Gastrocnemius medialis (tissue), 4 donors: ENCODE measurements at places on chromosomes 16 and 17. TPM values are rescaled to one million over a fixed set of nuclear protein-coding genes. Genes with fewer than 3 reads are reported as not detected.

DNA sequence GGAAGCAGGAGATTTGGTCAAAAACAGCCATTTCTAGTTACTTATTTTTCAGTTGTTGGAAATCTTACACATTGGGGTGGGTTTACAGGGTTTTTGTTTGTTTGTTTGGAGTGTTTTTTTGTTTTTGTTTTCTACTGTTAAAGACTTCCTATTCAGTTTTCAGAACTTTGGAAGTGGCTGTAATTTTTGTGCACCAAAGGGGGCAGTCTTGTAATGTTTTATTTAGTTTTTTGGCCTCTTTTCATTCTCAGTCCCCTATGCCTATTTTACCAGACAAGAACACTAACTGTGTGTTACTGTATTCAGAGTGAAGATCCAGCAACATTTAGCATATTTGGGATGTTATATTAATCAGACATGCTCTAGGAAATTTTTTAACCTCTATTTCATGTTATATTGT is 20.6 kb downstream of the TPPP3 start:
- no peak for DNase-seq

DNA sequence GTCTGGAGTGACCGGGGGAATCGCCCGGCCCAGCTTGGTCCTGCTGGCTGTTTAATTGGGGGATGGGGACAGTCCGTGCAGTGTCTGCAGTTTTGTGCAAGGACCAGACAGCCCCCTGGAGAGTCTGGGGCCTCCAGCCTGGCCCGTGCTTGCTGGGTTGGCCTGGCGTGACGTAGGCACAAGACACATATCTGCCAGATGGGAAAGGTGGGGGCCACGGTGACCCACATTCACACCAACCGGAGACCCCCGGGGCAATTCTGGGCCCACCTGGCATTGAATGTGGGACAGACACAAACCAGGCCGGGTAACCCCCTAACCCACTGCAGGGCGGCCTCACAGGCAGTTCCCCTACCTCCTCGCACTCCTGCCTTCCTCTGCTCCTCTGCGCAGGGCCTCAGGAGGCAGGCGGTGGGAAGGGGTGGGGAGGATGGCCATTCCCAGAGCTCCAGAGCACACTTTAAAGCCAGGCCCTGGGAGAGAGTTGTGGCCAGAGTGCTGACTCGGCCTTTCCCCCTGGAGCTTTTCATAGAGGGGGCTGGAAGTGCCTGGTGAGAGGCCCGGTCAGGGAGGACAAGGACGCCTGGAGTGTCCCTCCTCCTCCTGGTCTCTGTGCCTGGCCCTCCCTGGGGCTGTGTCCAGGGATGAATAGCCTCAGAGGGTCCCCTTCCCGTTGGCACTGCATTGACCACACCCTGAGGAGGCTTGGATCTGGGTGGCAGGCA is 1.5 kb downstream of the MRC2 start:
- no peak for DNase-seq

GRCh38 chr16:62700426-62701294 is 664.4 kb upstream of the CDH8 start:
- DNase-seq, result no peak

- DNase-seq, result no peak
Measured at GRCh38 chr16:12356632-12357340, 380.3 kb downstream of the SNX29 start.

DNA sequence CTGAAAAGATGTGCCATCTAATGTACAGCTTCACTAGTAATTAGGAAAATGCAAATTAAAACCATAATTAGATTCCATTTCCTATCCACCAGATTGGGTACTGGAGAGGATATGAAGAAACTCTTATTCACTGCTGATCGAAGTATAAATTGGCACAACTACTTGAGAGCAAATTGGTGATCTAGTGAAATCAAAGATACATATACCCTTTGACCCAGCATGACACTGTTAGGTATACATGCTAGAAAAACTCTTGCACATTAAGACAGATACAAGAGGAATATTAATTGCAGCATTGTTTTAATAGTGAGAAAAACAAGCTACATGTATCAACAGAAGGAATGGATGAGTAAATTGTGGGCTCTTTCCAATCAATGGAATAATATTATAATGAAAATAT is 48.8 kb downstream of the BRIP1 start:
- no peak for DNase-seq

DNA sequence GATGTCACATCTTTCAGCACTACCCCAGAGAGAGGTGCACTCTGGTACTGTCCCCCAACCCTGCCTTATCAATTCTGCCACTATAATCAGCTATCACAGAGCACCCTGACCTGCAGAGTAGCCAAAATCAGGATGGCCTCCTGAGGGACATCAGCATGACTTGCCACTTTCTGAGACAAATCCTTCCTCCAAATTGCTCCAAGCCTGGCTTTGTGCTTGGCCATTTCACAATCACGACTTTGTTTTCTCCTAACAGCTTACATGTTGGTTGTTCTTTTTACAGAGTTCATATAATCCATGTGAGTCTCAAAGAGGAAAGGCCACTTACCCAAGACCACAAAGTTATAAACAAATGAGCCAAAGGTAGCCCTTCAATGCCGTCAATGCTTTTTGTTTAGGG is 449.0 kb upstream of the CDH5 start:
- no peak for DNase-seq

DNA sequence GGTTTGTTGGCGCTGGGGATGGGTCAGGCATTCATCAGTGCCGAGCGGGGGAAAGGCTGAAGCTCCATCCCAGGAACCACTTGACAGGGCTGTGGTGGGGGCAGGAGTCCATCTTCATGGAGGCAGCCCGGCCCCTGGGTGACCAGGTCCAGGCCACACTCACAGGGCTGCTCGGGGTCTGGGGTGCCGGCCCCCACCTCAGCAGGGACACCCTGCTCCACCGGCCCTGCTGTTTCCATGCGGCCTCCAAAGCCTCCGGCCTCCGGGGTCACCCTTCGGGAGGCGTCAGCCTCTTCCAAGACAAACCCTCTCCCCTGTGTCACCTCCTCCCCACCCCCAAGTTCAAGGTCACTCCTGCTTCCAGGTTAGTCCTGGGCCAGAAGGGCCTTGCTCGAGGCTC is 22.1 kb downstream of the GALNS start:
- no peak for DNase-seq

DNA sequence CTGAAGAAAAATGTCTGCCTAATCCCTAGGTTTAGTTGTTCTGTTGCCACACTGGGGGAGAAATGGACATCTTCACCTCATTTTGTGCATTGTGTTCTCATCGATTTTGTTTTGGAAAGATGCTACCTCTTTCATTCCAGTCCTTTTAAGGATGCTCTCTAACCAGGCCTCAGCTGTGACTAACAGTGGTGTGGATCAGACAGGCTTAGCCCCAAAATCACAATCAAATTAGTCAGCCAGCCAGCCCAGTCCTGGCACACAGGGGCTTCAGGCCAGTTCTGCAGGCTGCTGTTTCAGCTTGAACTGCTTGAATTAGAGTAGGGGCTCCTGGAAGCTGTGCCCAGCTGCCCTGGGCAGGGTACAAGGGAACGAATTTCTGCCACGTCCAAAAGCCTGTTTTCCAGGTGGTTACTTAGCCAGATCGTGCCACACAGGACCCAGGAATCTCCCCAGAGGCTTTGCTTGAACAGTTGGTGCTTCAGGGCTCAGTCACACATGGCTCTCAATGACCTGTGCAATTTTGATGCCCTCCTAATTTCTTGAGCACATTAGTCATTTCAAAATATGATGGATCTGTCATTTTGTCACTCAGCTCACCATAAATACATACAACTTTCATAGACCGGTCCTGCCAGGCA is 60.7 kb downstream of the CLEC16A start:
- no peak for DNase-seq

DNA sequence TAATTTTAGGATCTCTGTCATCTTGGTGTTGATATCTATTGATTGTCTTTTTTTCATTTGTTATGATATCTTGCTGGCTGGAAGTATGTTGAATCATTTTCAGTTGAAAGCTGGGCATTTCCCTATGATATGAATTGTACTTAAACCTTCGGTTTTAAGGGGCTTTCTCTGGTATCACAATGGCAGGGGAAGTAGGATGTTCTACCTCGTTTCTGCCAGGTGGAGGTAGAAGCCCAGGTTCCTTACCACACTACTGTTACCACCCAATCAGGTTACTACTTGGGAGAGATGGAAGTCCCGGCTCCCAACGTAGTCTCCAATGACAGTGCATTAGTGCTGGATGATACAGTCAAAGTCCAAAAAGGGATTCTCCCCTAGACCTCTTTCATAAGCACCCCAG is 281.7 kb upstream of the TBX2 start:
- DNase-seq, result no peak

DNA sequence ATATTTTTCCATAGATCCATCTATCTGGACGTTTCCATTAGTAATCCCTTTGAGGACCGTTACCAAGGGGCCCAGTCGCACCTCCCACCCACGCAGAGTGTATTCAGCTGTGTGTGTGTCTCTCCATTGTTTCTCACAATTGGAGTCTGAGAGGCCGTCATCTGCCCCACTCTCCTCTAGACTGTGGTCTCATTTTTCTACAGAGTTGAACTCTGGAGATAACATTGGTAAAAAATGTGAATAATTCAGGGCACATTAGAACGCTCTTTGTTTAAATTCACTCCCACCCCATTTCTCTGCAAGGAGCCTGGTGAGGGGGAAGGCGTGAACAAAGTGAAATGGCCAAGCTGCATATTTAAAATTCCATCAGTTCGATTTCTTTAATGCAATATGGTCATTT is 333.1 kb upstream of the MAF start:
- DNase-seq, result no peak

GRCh38 chr17:51258756-51259563 is 889 bp downstream of the MBTD1 start:
- DNase-seq, result peak; percentile 21

- no peak for DNase-seq
Measured at GRCh38 chr16:9821331-9821730, 360.9 kb downstream of the GRIN2A start.

DNA sequence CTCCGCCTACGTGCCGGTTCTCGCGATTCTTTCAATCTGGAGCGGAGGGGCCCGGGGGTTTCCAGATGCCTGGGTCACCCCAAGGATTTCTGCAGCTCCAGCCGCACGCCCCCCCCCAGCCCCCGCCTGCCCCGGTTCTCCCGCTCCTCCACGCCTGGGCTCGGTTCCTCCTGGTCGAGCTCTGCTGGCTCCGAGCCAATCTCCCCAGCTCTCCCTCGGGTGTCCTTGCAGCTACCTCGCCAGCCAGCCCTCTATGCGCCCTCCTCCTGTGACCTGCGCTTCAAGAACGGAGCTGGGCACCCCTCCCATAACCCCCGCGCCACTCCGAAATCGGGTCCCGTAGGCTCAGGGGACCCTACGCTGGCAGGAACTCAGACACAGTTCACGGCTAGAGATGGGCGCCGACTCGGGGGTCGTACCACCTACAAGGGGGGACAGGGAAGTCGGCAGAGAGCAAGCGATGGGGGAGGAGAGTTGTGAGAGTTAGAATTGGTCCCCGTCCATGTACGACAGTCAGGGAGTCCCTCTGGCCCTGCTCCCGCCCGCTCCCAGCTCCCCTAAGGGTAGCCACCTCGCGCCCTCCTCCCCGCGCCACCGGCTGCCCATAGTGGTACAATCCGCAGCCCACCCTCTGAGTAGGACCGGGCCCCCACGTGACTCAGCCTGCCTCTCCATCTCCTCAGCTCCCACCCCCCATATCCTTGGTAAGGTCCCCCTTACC is 961 bp downstream of the FGF11 start:
- peak; percentile 77 for DNase-seq

GRCh38 chr17:78107457-78107856 is 21.1 kb downstream of the TMC6 start:
- no peak for DNase-seq

DNA sequence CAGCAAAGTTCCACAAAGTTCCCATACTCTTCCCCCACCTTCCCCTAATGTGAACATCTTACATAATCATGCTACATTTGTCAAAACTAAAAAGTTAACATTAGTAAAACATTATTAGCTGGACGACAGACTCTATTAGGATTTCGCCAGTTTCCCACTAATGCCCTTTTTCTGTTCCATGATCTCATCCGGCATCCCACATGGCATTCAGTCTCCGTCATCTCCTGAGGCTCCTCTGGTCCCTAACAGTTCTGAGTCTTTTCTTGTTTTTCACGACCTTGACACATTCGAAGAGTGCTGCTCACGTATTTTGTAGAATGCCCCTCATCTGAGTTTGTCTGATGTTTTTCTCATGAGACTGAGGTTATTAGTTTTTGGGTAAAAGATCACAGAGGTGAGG is 8.8 kb upstream of the MPRIP start:
- no peak for DNase-seq

- no peak for DNase-seq
Measured at GRCh38 chr17:2860045-2860444, 63.8 kb downstream of the RAP1GAP2 start.

DNA sequence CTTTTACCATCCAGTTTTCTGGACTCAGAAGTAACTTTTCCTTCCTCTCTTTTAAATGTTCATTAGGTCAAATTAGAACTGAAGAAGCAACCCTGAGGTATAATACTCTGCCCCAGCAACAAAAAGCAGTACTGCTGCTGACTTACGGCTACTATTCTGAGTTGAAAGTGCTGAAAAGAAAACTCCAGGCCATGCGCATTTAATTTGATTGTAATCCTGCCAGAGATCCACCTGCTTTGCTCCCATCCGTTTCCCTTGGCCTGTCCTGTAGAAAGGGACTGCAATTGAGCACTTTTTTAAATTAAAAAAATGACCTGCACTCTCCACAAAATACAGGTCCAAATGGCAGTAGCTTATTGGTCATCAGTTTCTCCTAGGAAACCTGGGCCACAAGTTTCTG is 61.6 kb downstream of the PITPNC1 start:
- no peak for DNase-seq

- no peak for DNase-seq
Measured at GRCh38 chr16:49858200-49859124, 2.5 kb upstream of the ZNF423 start.

DNA sequence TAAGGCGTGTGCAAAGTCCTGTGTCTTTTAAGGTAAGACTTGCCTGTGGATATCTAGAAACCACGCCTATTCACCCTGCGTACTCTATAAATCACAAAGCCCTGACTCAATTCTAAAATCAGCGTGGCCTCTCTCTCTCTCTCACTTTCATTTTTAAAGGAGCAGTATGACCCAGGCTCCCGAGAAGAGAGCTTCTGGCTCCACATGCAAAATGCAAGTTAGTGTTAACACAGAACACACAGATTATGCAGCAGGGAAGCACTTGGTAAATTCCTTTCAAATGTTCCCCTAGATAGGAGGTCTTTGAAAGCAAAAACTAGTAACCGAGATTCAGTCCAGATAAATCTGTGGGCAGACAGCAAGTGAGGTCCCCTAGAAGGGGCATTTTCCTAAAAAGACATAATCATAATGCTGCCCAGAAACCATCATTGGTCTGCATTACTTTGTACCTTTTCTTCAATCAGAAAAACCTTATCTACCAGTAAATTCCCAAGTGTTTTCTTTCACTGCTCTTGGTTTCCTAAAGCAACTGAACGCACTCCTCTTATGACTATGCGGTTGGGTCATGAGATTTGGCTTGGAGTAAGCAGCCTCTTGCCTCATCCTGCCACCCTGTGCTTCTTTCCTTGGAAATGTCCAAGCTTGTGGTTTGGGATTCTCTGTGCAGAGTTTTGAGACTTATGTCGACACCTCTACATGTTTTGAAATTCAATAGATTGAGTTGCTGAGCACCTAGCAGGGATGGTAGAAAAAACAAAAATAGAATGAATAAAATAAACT is 31.7 kb upstream of the KCNJ2 start:
- DNase-seq, result peak; percentile 89

CES3 gene
- total RNA-seq, result 12.5 TPM

SPATA32 gene
- not detected for total RNA-seq

DHX58 gene
- total RNA-seq, result 1.8 TPM

KRTAP9-4 gene
- not detected for total RNA-seq

PRSS36 gene
- 1.0 TPM for total RNA-seq

ITGA2B gene
- total RNA-seq, result not detected
